Gastroesophageal sphincter (tissue), 4 donors: ENCODE measurements at places on chromosomes 13 and 19. TPM values are rescaled to one million over a fixed set of nuclear protein-coding genes. Genes with fewer than 3 reads are reported as not detected.

GRCh38 chr13:86000546-86000945 is 201.3 kb upstream of the SLITRK6 start:
- ATAC-seq = no peak

- no peak for ATAC-seq
Measured at GRCh38 chr13:100547791-100548201, 40.8 kb downstream of the GGACT start.

- no peak for ATAC-seq
Measured at GRCh38 chr19:22607653-22608430, 26.3 kb upstream of the ZNF492 start.

The CILP2 gene
- 0.27 TPM for total RNA-seq

- no peak for ATAC-seq
Measured at GRCh38 chr19:5397804-5398692, 57.2 kb upstream of the ZNRF4 start.

DNA sequence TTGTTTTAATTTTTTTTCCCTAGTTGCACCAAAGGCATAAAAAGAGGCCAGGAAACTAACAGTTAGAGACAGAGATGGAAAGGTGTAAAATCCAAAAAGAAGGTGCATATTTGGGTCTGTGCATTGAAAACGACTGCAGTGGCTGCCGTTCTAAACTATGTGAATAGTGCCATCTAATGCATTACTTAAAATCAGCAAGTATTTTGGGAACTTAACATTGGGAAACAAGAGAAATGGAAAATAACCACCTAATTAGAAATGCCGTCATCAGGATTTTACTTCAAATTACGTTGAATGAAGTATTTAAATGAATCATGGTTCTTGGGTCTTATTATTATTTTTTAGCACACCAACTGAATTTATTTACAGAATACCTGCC is 189.5 kb upstream of the MIR17HG start:
- ATAC-seq = no peak

DNA sequence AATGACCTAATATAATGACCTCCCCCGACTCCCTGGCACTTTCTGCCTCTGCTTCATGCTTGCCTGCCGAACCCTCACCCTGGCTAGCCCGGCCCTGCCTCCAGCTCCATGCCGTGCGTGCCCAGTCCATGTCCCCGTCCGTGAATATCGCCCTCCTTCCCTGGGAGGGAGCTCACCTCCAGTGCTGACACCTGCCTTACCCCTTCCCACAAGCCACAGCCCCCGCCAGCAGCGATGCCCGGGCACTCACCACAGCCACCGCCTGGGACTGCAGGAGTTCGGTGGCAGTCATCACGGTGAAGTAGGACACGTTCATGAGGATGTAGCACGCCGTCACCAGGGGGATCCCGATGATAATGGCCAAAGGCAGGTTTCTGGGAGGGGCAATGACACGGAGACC is 10.0 kb downstream of the SLC7A9 start:
- ATAC-seq = no peak
